ENCODE measurements at places on chromosomes 5 and 9.

DNA sequence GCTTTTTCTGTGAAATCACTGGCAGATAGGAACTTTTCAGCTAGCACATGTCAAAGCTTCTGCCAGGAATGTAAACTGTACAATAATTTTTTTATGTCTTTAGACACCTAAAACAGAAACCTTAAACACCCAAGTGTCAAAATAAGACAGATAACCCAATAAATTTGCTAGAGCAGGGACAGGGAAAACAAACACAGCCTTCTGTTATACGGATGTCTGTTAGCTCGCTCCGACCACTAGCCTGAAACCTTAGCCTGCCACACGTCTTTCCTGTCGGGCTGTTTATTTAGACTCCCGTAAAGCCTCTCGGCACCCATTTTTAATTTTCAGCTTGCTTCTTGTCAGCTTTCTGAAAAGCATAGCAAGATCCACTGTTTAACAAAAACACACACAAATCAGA, 355.4 kb upstream of the SLC24A2 start:
- no peak for DNase-seq

DNA sequence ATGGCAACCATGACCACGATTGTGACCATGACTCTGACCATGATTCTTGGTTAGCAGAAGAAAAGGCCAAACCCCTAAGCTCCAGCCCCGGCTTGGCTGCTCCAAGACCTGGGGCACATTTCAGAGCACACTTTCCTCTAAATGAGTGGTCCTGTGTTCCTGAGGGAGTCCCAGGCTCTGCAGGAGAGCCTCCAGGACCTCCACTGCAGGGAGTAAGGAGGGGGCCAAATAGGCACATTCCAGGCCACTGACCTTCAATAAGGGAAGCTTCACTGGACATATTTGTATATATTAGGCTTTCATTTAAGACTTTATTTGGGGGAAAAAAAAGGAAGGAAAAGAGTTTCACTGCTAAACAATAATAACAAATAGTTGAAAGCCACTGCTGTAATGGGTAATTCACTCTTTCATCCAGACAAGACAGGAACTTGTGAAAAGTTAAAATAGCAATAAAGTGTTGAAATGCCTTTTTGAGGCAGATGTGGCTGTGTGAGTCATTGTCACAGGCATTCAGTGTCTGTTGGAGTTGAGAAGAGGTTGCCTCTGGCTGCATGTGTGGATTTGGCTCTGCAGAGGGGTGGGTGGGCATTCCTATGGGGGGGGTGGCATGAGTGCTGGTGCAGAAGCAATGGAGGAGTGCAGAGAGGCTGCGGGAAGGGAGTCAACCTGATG, 63.9 kb upstream of the TGFBR1 start:
- no peak for DNase-seq

DNA sequence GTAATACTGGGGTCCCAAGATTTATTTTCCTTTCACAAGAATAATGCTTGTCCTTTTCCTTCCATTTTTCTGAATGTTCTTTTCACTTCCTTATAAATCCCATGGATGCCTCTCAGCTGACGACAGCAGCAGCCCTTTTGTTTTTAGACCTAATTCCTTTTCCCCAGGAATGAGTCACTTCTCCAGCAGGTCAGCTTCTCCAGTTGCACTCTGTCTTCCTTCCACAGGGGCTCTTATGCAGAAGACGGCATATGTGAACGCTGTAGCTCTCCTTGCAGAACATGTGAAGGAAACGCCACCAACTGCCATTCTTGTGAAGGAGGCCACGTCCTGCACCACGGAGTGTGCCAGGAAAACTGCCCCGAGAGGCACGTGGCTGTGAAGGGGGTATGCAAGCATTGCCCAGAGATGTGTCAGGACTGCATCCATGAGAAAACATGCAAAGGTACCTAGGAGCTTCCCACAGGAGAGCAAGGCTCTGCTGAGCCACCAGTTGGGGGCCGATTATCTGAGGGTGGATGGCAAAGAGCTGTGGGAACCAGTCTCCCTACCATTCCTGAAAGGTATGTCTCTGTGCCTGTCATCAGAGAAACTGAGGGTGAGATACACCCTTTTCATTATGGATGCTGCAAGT, 72.9 kb downstream of the RFK start:
- DNase-seq: no peak

DNA sequence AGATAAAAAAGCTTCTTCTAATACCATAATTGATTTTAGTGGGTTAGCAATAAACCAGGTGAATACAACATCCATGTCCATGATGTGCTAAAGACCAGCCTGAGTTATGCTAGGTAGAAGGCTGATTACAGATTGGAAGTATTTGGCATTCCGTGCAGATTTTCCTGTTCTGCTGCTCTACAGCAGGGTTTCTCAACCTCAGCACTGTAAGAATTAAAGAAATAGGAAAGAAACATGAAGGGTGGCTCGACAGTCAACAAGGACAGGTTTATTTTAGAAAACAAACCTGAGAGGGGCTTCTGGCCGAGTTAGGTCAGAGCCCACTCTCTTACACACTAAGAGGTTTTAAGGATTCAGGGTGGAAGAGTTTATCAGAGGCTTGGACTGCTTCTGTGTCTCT, 42.3 kb downstream of the ZFAND5 start:
- DNase-seq: no peak

DNA sequence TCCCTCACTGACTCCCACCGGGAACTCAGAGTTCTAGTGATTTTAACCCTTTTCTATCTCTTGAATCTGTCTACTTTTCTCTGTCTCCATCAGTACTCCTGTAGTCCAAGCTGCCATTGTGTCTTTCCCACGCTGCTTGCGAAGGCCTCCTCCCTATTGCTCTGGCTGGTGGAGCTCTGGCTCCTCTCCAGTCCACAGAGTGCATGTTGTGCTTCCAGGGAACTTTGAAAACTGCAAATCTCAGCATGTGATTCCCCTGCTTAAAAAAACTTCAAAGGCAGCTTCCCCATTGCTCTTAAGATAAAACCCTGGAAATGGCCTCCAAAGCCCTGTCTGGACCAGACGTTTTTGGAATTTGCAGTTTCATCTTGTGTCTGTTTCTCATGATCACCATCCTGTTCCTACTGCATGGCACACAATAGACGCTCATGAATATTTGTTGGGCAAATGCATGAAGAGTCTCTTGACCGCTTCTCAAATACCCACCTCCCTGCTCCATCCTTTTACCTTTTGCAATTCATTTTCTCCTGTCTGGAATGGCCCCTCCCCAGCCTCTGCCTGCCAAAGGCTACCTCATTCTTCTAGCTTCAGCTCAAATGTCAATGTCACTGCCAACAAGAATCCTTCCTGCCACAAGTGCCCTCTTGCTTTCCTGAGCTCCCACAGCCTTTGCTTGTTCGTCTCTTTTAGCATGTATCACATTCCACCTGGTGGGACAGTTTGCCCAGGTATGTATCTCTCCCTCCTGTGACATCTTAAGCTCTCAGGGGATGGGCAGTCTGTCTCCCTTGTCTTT, 293.2 kb downstream of the ARHGAP26 start:
- no peak for DNase-seq
